ENCODE measurements at places on chromosomes 2 and 18. TPM values are rescaled to one million over a fixed set of nuclear protein-coding genes. Genes with fewer than 3 reads are reported as not detected.

- no peaks in the 10 kb centered on the region for H3K36me3 ChIP-seq
- no peak overlapping the region for H3K27ac ChIP-seq
- no peak for DNase-seq
- no peaks in the 10 kb centered on the region for H3K27me3 ChIP-seq
Measured at GRCh38 chr2:99680946-99681345, 191.1 kb upstream of the REV1 start.

- H3K4me1 ChIP-seq = no peaks in the 10 kb centered on the region
- no peak overlapping the region for H3K4me3 ChIP-seq
- no peak for DNase-seq
- H3K27me3 ChIP-seq = no peaks in the 10 kb centered on the region
- H3K27ac ChIP-seq = no peak overlapping the region
Measured at GRCh38 chr2:81389203-81389602, 1084.7 kb upstream of the LRRTM1 start.

GRCh38 chr2:229118336-229118735 is 152.8 kb downstream of the PID1 start:
- H3K27me3 ChIP-seq = no peaks in the 10 kb centered on the region
- no peaks in the 10 kb centered on the region for H3K36me3 ChIP-seq
- no peaks in the 10 kb centered on the region for H3K4me1 ChIP-seq
- H3K4me3 ChIP-seq = no peak overlapping the region
- no peak for DNase-seq

- H3K36me3 ChIP-seq = no peaks in the 10 kb centered on the region
- no peak overlapping the region for H3K4me3 ChIP-seq
- H3K27me3 ChIP-seq = no peaks in the 10 kb centered on the region
- H3K27ac ChIP-seq = no peak overlapping the region
Measured at GRCh38 chr2:22020091-22020742, 896.4 kb downstream of the TDRD15 start.

DNA sequence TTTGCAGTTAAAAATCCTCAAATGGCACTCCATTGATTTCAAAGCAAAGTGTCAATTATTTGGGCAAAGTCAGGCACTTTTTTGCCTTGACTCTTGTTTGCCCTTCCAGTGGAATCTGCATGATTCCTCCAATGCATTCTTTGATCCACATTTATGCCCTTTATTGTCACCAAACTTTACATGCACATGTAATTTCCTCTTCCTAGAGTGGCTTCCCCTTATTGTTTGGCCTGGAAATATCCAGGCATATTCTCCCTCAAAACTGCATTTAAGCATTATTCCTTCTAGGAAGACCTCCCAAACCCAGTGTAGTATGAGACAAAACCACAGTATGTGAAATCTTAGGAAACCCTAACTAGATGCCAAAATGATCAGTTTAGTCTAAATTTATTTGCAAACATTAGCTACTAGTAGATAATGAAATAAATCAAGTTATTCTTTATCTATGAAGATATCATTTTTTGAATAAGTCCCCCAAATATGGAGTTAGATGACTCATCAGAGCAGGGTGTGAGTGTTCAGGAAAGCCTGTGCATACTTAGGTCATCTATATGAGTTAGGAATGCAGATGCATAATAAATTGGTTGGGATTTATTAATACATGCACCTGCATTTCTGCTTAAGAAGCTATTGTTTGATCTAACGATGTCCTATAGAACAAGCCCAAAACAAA is 433.3 kb upstream of the TCF4 start:
- no peak overlapping the region for H3K27ac ChIP-seq
- H3K36me3 ChIP-seq = no peaks in the 10 kb centered on the region
- no peaks in the 10 kb centered on the region for H3K27me3 ChIP-seq
- DNase-seq = no peak
- no peaks in the 10 kb centered on the region for H3K4me1 ChIP-seq

DNA sequence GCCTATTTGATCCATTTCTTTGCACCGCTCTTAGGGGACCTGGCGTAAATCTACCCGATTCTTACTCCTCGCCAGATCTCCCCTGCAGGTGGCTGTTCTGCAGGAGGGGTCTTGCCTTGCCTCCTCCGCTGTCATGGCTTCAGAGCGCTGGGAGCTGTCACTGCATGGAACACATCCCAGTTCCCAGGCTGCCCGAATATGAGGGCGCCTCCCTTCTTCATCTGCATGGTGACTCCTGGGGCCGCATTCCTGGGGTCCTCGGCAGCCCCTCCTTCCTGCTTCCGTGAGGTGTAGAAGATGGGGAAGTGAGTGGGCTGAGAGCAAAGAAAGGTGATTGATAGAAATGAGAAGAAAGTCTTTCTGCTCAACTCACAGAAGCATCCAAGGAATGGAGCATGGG is 27.3 kb upstream of the COPS8 start:
- H3K4me3 ChIP-seq = no peak overlapping the region
- peaks cover 2% of the 10 kb centered on the region for H3K4me1 ChIP-seq
- no peaks in the 10 kb centered on the region for H3K27me3 ChIP-seq
- DNase-seq = no peak

- H3K4me1 ChIP-seq = no peaks in the 10 kb centered on the region
- H3K27me3 ChIP-seq = no peaks in the 10 kb centered on the region
- H3K27ac ChIP-seq = no peak overlapping the region
- H3K4me3 ChIP-seq = no peak overlapping the region
- H3K36me3 ChIP-seq = no peaks in the 10 kb centered on the region
Measured at GRCh38 chr2:164882276-164882675, 40.7 kb upstream of the COBLL1 start.

DNA sequence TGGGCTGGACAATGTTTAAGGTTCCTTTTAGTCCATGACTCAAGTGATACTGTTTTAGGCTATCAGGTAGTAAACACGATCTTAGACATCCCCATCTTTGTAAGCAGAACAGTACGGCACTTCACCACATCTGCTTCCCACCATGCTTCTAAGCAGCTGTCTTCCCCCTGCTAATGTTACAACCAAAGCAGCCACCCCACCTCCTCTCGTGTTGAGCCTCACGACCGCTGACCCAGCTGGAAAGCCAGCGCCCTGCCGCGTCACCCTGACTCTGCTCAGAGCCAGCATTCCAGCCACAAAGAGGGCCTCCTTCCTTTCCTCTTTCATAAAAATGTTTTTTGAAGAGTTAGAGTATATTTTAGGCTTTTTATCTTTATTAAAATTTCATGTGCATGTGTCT is 9.4 kb downstream of the MTERF4 start:
- no peaks in the 10 kb centered on the region for H3K4me1 ChIP-seq
- H3K27ac ChIP-seq = peak overlapping the region; percentile 53
- no peaks in the 10 kb centered on the region for H3K27me3 ChIP-seq
- no peak for DNase-seq
- no peaks in the 10 kb centered on the region for H3K36me3 ChIP-seq

DNA sequence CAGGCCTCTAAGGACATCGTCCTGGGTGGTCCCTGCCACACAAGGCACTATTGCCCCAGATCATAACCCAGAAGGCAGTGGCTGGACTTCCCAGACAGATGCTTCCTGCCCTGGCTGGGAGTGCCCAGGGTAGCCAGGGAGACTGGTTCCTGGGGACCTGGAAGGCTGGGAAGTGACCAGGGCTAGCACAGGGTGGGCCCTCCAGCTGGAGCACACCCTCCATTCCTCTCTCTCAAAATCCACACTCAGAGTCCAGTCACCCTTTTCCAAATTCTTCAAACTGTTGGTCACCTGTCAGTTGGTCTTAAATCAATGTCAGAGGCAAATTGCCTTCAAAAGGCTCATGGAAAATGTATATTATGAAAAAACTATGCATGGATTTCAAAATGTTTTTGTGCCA is 11.6 kb upstream of the TUBB6 start:
- H3K4me3 ChIP-seq = no peak overlapping the region
- no peaks in the 10 kb centered on the region for H3K4me1 ChIP-seq
- H3K27me3 ChIP-seq = no peaks in the 10 kb centered on the region
- no peaks in the 10 kb centered on the region for H3K36me3 ChIP-seq
- H3K27ac ChIP-seq = no peak overlapping the region
- DNase-seq = no peak

- peaks cover 45% of the 10 kb centered on the region for H3K4me1 ChIP-seq
- peak overlapping the region; percentile 91 for H3K27ac ChIP-seq
- peaks cover 60% of the 10 kb centered on the region for H3K36me3 ChIP-seq
Measured at GRCh38 chr2:86072271-86072858, 33.3 kb downstream of the POLR1A start.

DNA sequence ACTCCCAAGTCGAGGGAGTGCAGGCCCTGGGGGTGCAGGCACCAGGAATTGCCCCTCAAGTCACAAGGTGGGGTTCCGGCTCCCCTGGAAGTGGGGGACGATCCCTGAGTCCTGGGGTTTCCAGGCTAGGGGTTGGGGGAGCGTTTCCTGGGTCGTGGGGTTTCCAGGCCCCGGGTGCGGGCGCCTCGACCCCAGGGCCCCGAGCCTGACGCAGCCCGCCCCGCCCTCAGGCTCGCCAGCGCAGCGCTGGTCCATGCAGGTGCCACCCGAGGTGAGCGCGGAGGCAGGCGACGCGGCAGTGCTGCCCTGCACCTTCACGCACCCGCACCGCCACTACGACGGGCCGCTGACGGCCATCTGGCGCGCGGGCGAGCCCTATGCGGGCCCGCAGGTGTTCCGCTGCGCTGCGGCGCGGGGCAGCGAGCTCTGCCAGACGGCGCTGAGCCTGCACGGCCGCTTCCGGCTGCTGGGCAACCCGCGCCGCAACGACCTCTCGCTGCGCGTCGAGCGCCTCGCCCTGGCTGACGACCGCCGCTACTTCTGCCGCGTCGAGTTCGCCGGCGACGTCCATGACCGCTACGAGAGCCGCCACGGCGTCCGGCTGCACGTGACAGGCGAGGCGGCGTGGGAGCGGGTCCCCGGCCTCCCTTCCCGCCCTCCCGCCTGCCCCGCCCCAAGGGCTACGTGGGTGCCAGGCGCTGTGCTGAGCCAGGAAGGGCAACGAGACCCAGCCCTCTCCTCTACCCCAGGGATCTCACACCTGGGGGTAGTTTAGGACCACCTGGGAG is 12.0 kb downstream of the SIGLEC15 start:
- H3K36me3 ChIP-seq = no peaks in the 10 kb centered on the region
- H3K27ac ChIP-seq = no peak overlapping the region
- H3K27me3 ChIP-seq = peaks cover 40% of the 10 kb centered on the region
- peak overlapping the region; percentile 33 for H3K4me3 ChIP-seq

DNA sequence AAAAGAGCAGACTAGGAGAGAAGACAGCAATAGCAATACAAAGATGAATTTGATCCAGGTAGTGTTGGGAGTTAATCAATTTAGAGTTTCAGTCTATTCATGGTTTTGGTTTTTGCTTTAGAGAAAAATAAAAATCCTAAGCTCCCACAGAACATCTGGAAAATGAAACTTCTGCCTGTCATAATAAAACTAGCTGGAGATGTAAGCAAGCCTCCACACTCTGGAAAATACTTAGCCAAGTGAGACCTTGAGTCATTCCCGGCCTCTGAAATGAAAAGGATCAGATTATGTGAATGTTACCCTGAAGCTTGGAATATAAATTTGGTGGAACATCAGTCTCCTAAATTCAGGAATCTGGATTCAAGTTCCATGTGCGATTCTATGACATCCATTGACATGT is 485.6 kb upstream of the SPRED2 start:
- DNase-seq = no peak
- H3K27me3 ChIP-seq = no peaks in the 10 kb centered on the region
- no peaks in the 10 kb centered on the region for H3K36me3 ChIP-seq
- no peak overlapping the region for H3K4me3 ChIP-seq
- no peak overlapping the region for H3K27ac ChIP-seq
- H3K4me1 ChIP-seq = no peaks in the 10 kb centered on the region

GRCh38 chr2:224922142-224922727 is 120.0 kb downstream of the DOCK10 start:
- H3K36me3 ChIP-seq = no peaks in the 10 kb centered on the region
- H3K4me1 ChIP-seq = no peaks in the 10 kb centered on the region
- H3K27me3 ChIP-seq = no peaks in the 10 kb centered on the region
- no peak overlapping the region for H3K27ac ChIP-seq
- H3K4me3 ChIP-seq = no peak overlapping the region
- no peak for DNase-seq

DNA sequence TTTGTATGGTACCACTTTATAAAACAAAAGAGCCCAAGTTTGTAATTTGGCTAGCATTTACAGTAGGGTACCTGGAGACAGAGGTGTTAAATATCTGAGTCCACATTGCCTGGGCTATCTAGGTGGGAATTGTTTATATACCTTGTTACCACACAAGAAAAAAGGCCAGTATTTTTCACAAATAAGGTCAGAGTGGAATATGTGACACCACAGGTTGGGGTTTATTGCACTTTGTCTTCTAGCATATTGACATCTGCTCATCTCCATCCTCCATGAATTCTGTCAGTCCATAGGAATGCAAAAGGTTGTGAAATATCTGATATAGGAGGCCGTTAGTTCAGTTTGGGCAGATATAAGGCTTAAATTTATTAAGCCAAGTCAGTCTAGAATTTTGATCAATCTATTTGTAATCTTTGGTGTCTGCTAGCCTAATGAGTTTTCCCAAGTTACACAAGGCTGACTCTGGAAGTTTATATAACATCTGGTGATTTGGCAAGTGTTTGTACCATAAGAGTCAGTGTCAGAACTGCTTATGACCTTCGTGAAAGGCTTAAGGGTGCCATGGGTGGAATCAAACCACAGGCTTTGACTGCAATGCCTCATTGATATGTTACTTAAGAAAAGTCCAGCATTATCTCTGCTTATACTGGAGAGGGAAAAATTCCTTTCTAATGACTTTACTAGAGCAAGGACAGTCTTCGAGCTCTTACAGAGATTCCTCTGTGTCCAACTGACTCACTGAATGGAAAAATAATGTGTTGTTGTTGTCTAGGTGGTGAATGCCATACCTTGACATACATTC is 11.3 kb upstream of the DPP4 start:
- DNase-seq = no peak
- no peak overlapping the region for H3K4me3 ChIP-seq
- no peaks in the 10 kb centered on the region for H3K36me3 ChIP-seq
- no peaks in the 10 kb centered on the region for H3K4me1 ChIP-seq
- H3K27me3 ChIP-seq = no peaks in the 10 kb centered on the region
- H3K27ac ChIP-seq = no peak overlapping the region

GRCh38 chr2:196171946-196172345 is 568 bp upstream of the STK17B start:
- no peaks in the 10 kb centered on the region for H3K27me3 ChIP-seq
- H3K4me1 ChIP-seq = peaks cover 22% of the 10 kb centered on the region
- H3K4me3 ChIP-seq = peak overlapping the region; percentile 92
- no peak for DNase-seq

- H3K36me3 ChIP-seq = no peaks in the 10 kb centered on the region
- no peak for DNase-seq
- no peak overlapping the region for H3K27ac ChIP-seq
- H3K4me1 ChIP-seq = no peaks in the 10 kb centered on the region
- H3K4me3 ChIP-seq = no peak overlapping the region
Measured at GRCh38 chr2:60492548-60492947, 60.9 kb downstream of the BCL11A start.

GRCh38 chr2:171260471-171261424 is 100.1 kb upstream of the TLK1 start:
- H3K36me3 ChIP-seq = no peaks in the 10 kb centered on the region
- DNase-seq = no peak
- H3K4me3 ChIP-seq = no peak overlapping the region
- no peaks in the 10 kb centered on the region for H3K4me1 ChIP-seq
- no peaks in the 10 kb centered on the region for H3K27me3 ChIP-seq
- H3K27ac ChIP-seq = no peak overlapping the region

- H3K4me1 ChIP-seq = peaks cover 47% of the 10 kb centered on the region
- H3K4me3 ChIP-seq = no peak overlapping the region
- no peaks in the 10 kb centered on the region for H3K27me3 ChIP-seq
- no peaks in the 10 kb centered on the region for H3K36me3 ChIP-seq
Measured at GRCh38 chr2:25324905-25325592, 16.7 kb downstream of the DNMT3A start.

The UGT1A4 gene
- total RNA-seq = not detected

The MRPL30 gene
- total RNA-seq = 35.7 TPM

The IL36G gene
- not detected for total RNA-seq

The PARD6G gene
- 0.56 TPM for total RNA-seq

The HTR2B gene
- 0.09 TPM for total RNA-seq

Measured in gastrocnemius medialis (tissue), 4 donors.